ENCODE measurements at places on chromosomes 1 and 21. TPM values are rescaled to one million over a fixed set of nuclear protein-coding genes. Genes with fewer than 3 reads are reported as not detected.

PCP4 gene
- polyA plus RNA-seq: 14.3 TPM

CA14 gene
- polyA plus RNA-seq: 4.5 TPM

RGSL1 gene
- polyA plus RNA-seq: not detected

FCRL2 gene
- 0.06 TPM for polyA plus RNA-seq

MIGA1 gene
- polyA plus RNA-seq: 16.4 TPM

SESN2 gene
- 7.9 TPM for polyA plus RNA-seq
